ENCODE measurements at places on chromosomes 16 and 17.

GRCh38 chr17:63997341-63998048, 656 bp upstream of the PRR29 start:
- no peak for DNase-seq

GRCh38 chr17:68580236-68580770, 20.9 kb downstream of the FAM20A start:
- no peak for DNase-seq

GRCh38 chr17:17076066-17076465, 33.8 kb downstream of the MPRIP start:
- DNase-seq, result no peak

DNA sequence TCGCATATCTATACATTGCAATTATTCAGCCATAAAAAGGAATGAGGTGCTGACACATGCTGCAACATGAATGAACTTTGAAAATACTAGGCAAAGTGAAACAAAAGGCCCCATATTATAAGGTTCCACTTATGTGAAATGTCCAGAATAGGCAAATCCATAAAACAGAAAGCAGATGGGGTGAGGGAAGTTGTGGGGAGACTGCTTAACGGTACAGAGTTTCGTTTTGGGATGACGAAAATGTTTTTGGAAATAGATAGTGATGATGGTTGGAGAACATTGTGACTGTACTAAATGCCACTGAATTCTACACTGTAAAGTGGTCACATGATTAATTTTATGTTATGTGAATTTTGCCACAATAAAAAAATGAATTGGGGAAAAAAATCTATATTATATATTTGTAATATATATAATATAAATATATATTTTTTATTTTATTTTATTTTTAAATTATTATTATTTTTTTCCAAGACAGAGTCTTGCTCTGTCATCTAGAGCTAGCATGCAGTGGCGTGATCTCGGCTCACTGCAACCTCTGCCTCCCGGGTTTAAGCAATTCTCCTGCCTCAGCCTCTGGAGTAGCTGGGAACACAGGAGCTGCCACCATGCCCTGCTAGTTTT, 4.2 kb upstream of the GNA13 start:
- no peak for DNase-seq

DNA sequence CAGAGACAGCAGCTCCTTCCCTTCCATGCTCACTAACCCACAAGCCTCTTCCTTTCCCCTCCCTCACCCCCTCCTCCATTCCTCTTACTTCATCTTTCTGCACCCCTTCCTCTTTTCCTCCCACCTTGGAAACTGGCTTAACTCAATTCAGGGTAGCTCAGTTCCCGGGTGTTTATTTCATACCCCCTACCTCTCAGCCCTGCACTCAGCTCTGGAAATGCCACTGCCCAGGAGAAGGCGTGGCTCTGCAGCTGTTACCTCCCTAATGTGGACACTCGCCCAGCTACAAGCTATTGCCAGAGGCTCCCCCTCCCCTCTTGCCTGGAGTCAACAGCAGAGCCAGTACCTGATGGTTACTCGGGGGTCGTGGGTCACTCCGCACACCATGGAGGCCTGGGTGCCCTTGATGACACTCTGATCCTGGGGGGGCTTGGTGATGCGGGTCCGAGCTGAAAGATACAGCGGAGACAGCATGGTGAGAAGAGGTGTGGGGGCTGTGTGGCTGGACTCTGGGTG, 118.4 kb upstream of the CDC42EP4 start:
- no peak for DNase-seq

- DNase-seq, result no peak
Observed at GRCh38 chr17:48375356-48375755, 54.7 kb downstream of the SKAP1 start.

GRCh38 chr16:47311738-47312505, 148.9 kb downstream of the ITFG1 start:
- peak; percentile 6 for DNase-seq

DNA sequence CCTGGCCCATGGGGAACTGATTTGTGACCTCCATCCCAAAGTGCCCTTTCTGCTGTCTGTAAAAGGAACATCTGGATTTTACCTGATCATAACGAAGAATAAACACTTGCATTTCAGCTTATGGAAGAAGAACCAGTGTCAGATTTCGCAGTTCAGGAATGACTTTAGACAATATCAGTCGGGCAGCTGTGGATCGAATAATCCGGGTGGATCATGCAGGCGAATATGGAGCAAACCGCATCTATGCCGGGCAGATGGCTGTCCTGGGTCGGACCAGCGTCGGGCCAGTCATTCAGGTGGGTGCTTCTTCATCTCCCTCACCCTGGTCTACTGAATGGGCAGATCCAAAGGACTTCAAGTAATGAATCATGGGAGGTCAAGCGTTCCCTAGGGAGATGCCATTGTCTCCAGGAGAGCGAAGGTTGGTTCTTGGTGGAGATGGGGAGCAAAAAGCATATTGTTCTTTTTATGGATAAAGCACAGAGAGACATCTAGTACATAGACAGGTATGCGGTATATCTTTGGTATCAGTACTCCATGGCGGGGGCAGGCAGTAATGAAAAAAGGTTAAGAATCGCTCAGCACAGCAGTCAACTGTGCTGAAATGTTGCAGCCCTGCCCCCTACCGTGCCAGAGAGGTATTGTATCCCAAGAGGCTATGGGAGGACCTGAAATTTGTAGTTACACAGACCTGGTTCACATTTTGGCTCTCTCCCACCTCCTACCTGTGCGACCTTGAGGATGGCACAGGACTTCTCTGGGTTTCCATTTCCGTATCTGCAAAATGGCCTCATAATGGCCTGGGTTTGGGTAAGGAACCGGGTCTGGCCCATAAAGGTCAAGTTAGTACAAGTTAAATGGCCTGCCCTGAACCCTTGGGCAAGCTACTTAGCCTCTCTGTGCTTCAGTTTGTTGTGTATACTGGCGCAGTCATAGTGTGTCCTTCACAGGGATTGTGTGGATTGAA, 4.7 kb downstream of the COQ7 start:
- DNase-seq, result peak; percentile 47

Measured in HCT116 (cell line).